ENCODE measurements at places on chromosomes 1 and 21.

GRCh38 chr1:206951318-206952100 lies 5.2 kb upstream of the PIGR start:
- no peak for DNase-seq

DNA sequence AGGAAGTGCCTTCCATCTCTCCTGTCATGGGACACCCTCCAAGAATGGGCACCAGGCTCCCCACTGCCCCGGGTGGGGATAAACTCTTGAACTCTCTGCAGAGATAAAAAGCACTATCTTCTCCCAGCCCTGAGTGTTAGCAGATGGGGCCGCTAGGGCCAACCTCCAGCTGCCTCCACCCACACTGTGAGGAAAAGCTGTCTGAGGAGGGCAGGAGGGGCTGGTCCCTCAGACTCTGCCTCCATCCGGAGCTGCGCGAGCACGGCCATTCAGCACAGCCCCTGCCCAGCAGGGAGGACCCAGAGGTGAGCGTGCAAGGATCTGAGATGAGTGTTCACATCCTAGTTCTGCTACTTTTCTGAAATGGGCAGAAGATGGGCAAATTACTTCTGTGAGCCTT lies 51.8 kb upstream of the TRABD2B start:
- no peak for DNase-seq

- no peak for DNase-seq
Measured at GRCh38 chr1:222596696-222597095, 7.0 kb upstream of the TAF1A start.

GRCh38 chr1:1183833-1184775 lies 10.4 kb downstream of the TTLL10 start:
- DNase-seq = no peak

DNA sequence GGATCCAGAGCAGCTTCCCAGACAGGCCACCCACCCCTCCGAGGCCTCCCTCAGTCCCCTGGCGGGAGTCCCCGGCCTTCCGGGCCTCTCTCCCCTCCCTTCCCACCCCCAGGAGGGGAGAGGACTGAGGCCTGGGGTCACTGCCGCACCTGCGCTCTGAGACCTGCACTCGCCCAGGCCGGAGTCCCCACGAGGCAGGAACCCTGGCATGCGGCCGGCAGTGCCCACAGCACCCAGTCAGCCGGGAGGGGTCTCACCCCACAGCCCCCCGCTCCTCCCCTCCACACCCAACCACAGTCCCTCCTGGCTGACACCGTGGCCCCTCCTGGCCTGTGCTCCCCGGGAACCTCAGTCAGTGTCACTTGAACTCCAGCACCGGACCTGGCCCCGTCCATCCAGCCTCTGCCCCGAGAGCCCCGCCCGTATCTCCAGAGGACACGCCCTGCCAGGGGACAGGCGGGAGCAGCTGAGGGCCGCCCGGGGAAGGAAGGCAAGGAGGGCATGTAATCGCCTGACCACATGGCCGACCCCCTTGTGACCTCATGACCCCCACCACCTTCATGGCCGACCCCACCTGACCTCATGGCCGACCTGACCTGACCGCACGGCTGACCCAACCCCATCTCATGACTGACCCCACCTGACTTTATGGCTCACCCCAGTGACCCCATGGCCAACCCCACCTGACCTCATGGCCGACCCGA lies 28.7 kb upstream of the TTLL10 start:
- DNase-seq = no peak

DNA sequence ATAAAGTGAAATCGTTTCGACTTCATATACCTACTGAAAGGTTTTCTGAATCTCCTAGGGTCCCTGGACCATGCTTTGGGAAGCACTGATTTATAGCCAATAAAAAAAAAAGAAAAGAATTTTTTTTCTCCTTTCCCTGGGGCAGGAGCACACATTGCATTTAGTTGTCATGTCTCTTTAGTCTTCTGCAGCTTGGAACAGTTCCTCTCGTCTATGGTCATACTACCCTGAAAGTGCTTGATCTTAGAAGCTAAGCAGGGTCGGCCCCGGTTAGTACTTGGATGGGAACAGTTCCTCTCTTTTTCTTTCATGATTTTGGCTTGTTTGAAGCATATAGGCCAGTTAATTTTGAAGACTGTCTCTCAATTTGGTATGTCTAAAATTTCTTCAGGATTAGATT lies 3.7 kb upstream of the SERPINC1 start:
- DNase-seq = no peak

GRCh38 chr21:43278766-43279577 lies 110.2 kb downstream of the CRYAA start:
- DNase-seq = no peak

DNA sequence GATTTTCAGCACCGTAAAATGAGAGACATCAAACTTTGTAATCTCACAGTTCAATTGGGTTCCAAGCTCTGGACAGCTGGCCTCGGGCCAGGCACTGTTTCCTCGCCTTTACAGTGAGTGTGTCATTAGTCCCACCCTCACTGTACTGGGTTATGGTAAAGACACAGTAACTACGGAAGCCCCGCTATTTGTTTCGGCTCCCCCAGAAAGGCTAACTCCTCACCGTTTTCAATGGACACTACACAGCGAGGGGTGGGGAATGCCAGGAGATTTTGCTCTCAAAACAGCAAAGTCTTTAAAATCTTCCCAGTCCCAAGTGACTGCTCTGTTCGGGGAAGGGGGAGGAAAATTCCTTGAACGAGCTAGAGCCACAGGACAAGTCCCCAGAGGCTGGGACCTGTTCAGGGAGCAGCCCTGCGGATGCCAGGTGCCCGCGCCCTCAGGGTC lies 757 bp upstream of the SPSB1 start:
- DNase-seq = no peak

DNA sequence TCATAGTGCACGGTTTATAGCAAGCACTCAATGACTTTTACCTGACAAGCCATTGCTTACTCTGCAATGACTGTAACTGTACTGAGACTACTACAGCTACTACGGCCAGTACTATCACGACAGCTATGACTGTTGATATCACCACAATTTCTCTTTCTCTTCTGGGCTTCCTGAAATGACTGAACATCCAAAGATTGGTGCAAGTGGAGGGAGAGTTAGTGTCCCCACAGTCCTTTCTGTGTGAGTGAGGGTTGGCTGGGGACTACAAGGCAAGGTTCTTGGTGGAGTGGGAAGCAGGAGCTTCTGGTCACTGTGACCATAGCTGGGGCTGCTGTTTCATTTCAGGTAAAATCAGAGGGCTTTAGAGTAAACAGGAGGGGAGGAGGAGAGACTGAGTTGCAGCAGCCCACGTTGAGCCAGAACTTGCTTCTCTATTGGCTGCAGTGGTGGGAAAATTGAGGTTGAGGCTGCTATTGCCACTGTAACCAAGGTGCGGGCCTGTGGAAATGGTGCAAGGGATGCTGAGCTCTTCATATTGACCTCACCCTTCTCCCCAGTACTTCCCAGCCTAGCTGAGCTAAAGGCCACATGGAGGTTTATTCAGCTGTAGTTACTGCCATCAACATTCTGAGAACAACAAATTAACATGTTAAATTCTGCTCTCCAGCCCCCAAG lies 14.1 kb upstream of the IL10 start:
- no peak for DNase-seq

- peak; percentile 36 for DNase-seq
Measured at GRCh38 chr1:116817582-116818064, 63.4 kb downstream of the CD2 start.

DNA sequence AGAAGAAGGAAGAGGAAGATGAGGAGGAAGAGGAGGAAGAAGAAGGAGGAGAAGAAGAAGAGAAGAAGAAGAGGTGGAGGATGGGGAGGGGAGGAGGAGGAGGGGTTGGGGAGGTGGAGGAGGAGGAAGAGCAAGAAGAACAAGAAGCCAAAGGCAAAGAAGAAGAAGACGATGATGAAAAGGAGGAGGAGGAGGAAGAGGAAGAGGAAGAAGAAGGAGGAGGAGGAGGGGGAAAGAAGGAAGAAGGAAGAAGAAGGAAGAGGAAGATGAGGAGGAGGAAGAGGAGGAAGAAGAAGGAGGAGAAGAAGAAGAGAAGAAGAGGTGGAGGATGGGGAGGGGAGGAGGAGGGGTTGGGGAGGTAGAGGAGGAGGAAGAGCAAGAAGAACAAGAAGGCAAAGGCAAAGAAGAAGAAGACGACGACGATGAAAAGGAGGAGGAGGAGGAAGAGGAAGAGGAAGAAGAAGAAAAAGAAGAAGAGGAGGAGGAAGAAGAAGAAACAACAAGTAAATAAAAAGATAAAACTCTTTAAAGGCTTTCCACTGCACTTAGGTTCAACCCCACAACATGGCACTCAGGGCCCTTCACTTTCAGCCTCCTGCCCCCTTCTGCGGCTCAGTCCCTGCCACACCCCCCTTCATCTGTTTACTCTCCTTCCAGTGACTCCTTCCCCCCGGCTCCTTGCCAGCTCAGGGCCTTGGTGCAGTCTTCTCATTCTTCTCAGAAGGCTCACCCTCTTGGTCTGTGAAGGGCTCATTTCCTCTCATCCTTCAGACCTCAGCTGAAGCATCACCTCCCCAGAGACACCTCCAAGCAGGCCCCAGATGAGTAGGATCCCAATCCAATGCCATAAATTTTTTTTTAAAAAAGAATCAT lies 114.0 kb downstream of the KCNN3 start:
- no peak for DNase-seq

DNA sequence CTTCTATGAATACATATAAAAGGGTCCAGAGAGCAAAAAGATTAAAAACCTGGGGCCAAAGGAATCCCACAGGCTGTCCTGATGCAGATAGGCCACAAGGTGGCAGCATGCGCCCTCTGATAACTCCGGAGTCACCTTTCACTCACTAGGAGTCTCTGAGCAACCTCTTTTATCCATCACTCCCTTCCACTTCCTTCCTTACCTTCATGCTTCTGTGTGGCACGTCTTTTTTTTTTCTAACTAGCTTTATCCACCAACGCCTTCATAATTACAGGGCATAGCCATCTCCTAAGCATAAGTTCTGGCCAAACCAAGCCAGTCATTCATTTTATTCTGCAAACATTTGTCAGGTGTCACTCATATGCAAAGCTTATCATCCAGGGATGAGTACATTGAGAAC lies 3.9 kb upstream of the PGLYRP4 start:
- peak; percentile 91 for DNase-seq

DNA sequence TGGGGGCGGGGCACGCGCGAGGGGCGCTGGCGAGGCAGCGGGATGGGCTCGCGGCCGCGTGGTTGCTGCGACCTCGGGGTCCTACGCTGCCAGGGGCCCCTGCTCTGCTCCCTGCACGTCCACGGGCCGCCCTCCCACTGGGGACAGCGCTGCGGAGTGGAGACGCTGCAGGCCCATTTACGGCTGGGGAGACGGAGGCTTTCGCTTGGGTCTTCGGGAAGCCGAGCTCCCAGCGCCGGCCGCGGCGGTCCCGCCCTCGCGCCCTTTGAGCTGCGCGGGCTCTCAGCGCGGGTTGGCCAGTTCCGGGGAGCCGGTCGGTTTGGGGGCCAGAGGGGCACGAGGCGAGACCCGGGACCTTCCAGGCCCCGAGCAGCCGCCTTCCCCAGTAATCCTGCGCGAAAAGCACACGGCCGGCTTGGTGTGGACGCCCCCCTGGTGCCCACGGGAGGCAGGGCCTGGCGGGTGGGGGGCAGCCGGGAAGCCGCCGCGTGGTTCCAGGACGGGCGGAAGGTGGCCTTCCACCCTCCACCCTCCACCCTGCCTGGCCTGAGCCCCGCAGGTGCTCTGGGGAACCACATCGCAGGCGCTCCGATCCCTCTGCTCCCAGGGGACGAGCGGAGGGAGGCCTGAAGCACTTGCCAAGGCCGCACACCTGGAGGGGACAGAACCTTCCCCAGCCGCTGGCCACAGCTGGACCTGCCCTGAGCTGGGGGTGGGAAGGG lies 570 bp upstream of the PEX10 start:
- peak; percentile 57 for DNase-seq

DNA sequence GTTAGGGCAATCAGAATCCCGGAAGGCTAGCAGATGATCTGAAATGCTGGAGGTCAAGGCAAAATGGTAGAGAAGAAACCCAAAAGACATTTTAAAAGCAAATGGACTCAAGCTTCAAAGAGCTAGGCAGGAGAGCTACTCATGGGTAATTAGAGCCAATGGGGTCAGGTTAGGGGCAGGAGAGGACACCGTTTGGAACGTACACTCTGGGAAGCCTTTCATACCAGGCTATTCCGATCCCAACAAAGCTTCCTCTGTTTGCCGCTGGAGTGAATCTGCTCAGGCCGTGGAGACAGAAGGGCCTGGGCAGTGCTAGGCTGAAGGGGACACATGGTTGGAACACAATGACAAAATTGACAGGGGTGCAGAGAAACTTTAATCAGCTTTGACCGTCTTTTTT lies 346.6 kb downstream of the RPS6KC1 start:
- DNase-seq = no peak

DNA sequence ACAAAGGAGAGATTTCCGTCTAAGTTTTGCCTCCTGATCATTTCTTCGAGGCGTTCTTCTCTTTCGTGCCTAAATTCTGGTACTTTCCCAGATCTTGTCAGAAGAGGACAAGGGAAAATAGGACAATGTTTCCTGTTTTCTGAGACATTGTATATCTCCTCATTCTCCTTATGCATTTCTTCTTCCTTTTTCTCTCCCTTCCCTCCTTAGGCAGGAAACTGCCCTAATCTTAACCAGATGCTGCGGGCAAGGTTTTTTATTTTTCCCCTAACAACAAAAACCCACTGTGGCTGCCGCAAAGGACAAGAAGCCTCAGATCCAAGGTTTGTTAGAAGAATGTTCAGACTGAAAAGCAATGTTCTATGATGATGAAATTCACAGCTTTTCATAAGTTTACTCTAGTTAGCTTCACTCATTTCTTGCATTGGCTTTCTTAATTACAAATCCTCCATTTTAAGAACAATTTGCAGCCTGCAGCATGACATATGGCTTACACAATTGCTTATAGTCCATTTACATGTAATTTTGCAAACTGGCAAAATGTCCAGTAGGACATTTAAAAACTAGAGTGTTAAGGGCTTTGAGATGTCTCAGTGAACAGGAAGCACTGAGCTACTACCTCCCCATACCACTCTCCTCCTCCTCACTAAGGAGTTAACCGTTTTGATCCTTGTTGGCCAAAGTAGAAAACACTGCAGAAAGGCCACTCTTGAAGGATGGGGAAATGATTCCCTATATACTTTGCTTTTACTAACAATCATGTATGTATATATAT lies 624 bp downstream of the CTSK start:
- DNase-seq = no peak

DNA sequence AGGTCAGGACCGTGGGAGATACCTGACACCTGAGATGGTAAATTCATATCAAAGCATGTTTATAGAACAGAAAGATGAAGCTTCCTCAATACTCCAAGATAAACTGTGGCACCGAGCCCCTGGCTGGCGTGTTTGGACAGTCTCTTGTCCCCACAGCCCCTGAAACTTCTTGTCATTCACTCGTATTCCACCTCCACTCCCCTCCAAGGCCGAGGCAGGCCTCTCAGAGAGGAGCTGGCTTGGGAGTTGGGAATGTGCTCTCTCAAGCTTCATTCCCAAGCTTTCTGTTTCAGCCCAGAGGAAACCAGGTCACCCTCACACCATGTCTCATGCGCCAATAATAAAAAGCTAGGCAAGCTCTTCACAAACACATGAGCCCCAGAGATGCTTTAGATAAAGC lies 86.1 kb downstream of the NPHP4 start:
- no peak for DNase-seq

- peak; percentile 93 for DNase-seq
Measured at GRCh38 chr1:177209357-177209756, 38.6 kb downstream of the BRINP2 start.

Measured in NCI-H345 (cell line).